D341Med (cell line): ENCODE measurements at places on chromosomes 6 and 20.

DNA sequence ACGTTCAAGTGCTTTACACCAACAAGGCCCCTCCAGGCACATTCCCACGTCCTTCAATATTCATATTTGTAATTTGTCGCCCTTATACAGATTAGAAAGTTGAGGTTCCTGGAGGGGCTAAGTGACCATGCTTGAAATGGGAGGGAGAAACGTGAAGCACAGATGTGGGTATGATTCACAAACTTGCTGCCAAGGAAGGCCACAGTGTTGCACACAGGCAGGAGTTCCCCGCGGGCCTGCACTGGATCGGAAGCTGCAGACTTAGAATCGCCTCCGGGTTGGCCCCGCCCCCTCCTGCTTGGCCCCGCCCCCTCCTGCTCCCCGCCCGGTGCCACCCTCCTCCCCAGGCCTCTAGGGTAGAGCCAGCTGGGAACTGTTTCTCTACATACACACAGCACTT is 58.2 kb upstream of the QKI start:
- no peak for DNase-seq

DNA sequence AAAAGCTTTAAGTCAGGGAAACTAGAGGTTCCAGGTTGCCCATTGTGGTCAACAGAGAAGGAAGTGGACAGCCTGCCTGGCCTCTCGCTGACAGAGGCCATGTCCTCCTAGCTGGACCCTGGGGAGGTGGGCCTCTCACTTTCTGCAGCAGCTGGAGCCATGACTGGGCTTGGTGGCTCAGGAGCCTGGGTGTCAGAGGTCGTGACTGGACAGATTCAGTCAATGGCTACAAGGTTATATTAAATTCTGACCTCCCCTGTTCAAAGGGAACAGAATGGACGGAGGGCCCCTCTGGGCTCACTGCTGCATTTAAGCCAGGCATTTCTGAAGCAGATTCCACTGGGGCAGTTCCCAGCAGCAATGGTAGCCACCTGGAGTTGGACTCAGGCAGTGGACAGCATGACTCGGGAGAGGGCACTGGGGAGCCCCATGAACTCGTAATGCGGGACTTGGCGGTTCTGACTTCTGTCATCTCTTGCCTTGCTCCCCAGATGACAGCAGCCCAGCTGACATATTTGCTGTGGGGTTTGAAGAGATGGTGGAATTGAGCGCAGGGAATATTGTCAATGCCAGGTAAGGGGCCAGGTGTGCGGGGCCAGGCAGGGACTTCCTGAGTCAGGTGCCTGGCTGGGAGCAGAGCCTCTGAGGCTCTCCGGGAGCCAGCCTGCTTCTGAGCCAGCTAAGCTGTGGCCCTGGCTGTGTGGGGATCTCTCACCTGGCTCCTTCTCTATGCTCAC is 86.7 kb downstream of the SYNJ2 start:
- DNase-seq = no peak

DNA sequence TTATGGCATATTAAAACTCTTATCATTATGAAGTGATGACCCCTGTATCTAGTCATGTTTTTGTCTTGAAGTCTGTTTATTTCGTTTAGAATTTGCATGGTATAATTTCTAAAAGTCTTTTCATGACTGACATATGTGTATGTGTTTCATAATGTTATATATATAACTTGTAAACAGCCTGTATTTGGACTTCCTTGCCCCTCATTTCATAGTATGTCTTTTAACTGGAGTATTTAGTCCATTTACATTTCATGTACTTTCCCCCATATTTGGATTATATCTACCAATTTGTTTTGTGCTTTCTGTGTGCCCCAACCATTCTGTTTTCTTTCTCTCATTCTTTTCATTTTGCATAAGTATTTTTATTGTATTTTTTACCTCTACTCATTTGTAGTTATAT is 59.0 kb downstream of the SYCP2L start:
- DNase-seq = no peak

GRCh38 chr6:36323062-36323461 is 13.6 kb downstream of the BNIP5 start:
- no peak for DNase-seq

- DNase-seq = no peak
These were observed 397.3 kb upstream of the NRSN1 start for GRCh38 chr6:23728707-23729106.
